Inflammatory macrophage treated with lipopolysaccharide for 4 hours (primary cell): ENCODE measurements at places on chromosomes 7 and 10.

DNA sequence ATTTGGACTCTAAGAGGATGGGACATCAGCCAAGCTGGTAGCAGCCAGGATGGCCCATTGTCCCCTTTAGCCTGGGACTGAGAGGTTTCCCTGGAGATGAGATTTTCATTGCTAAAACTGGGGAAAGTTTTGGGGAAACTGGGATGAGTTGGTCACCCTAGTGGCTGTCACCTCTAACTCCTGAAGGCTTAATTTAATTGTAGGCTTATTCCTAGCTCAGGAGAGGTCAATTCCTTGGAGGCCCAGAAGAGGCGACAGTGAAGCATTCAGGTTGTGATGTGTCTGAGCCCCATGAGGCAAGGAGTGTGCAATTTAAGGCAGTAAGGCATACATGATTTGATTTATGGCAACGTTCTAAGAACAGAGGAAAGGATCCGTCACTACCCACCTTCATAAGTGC is 24.9 kb upstream of the JAZF1 start:
- DNase-seq: no peak

DNA sequence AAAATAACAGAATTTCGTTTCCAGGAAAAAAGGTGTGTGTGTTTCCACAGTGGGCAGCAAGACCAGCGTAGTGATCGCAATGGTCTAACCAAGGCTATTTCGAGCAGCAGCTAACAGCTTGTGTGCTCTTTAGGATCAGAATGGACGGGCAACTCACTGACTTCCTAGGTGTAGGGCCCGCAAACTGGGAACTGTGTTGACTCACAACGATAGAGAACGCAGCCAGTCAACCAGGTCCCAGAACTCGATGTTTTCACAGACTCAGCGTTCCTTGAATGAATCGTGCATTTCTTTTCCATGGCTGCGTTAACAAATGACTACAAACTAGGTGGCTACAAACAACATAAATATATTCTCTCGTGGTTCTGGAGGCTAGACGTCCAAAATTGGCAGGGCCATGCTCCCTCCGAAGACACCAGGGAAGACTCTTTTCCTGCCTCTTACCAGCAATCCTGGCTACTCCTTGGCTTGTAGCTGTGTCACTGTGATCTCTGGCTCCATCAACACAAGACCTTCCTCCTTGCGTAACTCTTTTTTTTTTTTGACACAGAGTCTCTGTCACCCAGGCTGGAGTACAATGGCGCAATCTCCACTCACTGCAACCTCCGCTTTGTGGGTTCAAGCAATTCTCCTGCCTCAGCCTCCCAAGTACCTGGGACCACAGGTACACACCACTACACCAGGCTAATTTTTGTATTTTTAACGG is 39.1 kb downstream of the PODXL start:
- peak; percentile 26 for DNase-seq

GRCh38 chr10:120115959-120116358 is 223.4 kb downstream of the SEC23IP start:
- no peak for DNase-seq

GRCh38 chr10:53477313-53477675 is 704.7 kb upstream of the MBL2 start:
- DNase-seq: no peak

DNA sequence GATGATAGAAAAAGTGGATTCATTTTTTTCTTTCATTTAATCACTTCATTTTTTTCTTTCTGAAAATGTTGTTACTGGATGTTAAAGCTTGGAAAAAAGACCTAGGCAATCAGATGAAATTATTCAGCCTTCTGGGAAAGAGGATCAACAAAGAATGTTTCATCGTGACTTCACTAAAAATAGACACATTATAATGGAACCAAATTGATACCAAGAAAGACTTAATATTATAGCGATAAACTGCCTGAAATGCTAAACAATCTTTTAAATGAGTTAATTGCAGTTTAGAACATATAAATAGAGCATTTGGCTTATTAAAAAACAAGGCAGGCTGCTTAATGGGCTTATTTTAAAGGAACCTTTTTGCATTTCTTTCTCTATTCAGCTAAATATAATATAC is 25.6 kb upstream of the TMEM229A start:
- DNase-seq: no peak
